ENCODE measurements at places on chromosomes 11 and 22. TPM values are rescaled to one million over a fixed set of nuclear protein-coding genes. Genes with fewer than 3 reads are reported as not detected.

The OR4D5 gene
- total RNA-seq: not detected

The PDE2A gene
- 80.8 TPM for total RNA-seq

- no peak overlapping the region for H3K4me3 ChIP-seq
- DNase-seq: no peak
- no peak overlapping the region for H3K27ac ChIP-seq
- no peaks in the 10 kb centered on the region for H3K27me3 ChIP-seq
- H3K36me3 ChIP-seq: no peaks in the 10 kb centered on the region
These were observed 18.9 kb upstream of the GDPD4 start for GRCh38 chr11:77320351-77320750.

GRCh38 chr22:19665784-19666672 is 48.3 kb upstream of the SEPTIN5 start:
- H3K27ac ChIP-seq: no peak overlapping the region
- no peaks in the 10 kb centered on the region for H3K36me3 ChIP-seq
- no peaks in the 10 kb centered on the region for H3K4me1 ChIP-seq
- DNase-seq: no peak

- H3K27ac ChIP-seq: no peak overlapping the region
- H3K4me3 ChIP-seq: no peak overlapping the region
- no peak for DNase-seq
- H3K36me3 ChIP-seq: no peaks in the 10 kb centered on the region
- no peaks in the 10 kb centered on the region for H3K27me3 ChIP-seq
These were observed 4.9 kb downstream of the POLR3H start for GRCh38 chr22:41539146-41540005.
